ENCODE measurements at places on chromosomes 6 and 20.

GRCh38 chr6:144194293-144194810 is 44.0 kb downstream of the STX11 start:
- DNase-seq = no peak

- DNase-seq = peak; percentile 42
Observed at GRCh38 chr6:109456710-109457561, 1.4 kb upstream of the MICAL1 start.

- DNase-seq = peak; percentile 71
Observed at GRCh38 chr6:41787219-41787917, at the start of gene TOMM6. Gene TOMM6, plus strand, starts transcription at chr6:41787694. Its CDS starts 4 bp downstream, at chr6:41787698.

DNA sequence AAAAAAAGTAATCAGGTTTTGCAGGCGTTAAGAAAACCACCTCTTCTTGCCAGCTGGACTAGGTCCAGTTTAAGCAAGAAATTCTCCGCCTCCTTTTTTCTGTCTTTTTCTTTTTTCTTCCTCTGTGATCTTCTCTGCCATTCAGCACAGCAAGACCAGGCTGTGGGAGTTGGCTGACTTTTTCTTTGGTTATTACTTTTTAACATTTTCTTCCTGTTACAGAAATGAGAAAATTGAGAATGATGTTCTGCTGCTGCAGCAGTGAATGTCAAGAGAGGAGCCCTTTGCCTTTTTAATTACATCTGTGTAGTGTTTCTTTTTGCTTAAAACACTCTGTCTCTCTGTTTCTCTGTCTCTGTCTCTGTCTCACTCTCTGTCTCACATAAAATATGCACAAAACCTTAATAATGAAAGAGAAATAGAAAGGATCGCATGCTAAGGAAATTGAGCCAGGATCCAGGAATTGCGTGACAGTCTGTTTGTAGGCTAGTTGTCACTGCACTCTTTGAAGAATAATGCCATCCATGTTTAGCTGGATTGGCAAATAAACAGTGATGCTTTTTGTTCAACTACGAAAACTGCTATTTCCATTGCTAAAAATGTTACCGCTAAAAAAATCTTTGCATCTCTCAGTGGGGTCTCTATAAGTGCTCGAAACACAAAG is 103.2 kb upstream of the SUPT3H start:
- DNase-seq = no peak

GRCh38 chr20:49832632-49833327 is 20.2 kb downstream of the SLC9A8 start:
- DNase-seq = no peak

- DNase-seq = no peak
Observed at GRCh38 chr6:160015778-160016684, 47.1 kb downstream of the IGF2R start.

- no peak for DNase-seq
Observed at GRCh38 chr6:146999766-147000165, 204.5 kb upstream of the STXBP5 start.

GRCh38 chr6:44298055-44298803 is 14.9 kb downstream of the AARS2 start:
- DNase-seq = no peak

DNA sequence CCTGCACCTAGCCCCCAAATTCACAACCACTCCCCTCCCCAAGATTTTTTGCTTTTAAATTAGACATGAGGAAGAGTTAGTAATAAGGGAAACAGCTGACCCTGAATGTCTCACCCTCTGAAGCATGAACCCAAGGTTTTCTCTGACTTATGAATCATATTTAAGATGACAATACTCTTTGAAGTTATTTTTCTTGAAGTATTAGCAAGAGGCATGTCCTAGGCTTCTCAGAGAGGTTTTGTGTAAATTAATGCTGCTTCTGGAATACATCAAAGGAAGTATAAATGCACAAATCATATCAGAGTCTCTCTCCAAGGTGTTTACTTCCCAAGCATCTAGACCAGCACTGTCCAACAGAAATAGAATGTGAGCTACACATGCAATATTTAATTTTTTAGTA is 408.1 kb upstream of the MARCKS start:
- DNase-seq = no peak

DNA sequence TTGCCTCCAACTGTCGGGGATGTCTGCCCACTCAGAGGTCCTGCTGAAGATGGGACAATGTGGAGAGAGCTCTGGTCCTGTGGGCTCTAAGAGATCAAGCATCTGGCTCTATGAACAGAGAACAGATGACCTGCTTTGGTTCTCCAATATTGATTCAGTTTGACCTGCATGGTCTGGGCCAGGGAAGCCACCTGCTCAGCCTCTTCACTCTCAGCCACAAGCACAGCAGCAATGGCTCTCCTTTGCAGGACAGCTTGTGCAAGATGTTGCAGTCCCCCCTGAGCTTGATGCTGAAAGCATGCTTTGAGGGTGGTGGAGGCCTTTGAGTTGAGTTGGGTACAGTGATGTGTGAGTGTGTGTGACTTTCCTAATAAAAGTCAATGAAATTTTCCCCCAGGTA is 18.6 kb upstream of the MCM3 start:
- DNase-seq = no peak

DNA sequence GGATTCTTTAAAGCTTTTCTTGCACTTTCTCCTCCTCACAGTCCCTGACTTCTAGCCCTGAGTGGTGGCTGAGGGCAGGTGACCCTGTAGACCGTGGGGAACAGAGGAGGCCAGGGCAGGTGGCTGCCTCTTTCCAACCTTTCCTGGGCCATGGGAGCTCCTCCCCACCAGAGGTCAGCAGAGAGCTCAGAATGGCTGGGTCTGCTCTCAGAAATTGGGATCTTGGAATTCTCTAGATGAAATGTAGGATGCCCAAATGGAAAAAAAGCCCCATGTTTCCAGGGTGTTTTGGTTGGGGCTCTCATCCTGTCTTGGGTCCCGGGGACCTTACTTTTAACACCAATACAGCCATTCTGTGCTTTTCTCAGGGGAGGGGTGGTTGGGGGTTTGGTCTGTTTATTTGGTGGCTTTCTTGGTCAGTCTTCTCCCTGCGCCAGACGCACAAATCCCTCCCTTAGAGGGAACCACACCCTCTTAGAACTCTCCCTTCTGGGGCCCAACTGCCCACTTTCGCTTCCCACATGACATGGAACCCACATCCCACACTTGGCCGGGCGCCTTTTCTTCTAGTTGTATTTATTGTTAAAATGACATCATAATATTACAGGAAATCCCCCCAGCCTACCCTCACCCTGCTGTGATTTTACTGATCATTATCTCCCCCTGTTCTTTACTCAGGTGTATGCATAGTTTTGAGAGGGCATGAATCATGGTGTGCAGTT is 17.9 kb downstream of the GNAS start:
- DNase-seq = no peak

DNA sequence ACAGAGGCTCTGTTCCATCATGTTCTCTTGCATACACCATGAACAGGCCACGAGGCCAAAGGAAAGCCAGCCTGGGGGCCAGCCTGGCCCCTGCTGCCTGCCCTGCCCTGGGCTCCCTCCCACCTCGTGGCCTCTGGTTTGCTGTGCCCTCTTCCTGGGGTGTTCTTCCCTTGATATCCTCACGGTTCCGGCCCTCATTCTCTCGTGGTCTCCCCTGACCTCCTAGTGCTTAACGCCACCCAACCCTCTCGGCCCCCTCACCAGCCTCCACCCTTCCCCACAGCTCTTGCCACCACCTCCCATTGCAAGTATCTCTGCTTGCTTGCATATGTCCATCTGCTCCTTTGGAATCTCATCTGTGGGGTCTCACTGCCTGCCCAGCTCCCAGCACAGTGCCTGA is 73.0 kb downstream of the GNAS-AS1 start:
- DNase-seq = no peak

GRCh38 chr6:7786214-7786661 is 60.3 kb downstream of the BMP6 start:
- DNase-seq = no peak

GRCh38 chr20:49330701-49331615 is 53.1 kb upstream of the ZNFX1 start:
- no peak for DNase-seq

DNA sequence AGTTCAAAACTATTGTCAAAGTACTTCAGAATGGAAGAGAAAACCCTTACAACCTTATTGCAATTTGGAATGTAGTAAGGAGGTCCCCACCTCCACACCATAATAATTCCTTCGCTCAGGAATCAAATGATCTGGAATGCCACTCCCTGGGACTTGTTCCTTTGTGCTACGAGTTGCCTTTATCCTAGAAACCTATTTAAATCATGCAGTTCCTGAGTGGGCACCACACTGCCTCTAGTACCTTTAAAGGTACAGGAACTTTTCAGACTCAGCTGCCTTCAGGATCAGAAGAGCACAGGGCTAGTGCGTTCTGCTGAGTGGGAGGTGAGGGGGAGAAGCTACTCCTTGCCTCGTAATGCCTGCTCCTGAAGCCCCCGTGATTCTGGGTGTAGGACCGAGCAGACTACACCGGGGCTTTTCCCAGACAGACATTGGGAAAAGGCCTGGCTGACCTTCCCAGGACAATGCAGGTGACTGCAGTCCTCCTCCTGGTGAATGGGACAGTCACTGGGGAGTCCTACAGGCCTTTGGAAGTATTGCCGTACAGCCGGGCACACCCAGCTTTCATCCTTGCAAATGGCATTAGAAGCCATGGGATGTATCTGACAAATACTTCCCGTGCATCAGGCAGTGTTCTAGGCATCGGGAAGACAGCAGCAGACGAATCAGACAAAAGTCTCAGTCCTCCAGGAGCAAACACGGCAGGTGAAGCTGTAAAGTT is 11.8 kb upstream of the TUBB2B start:
- no peak for DNase-seq

DNA sequence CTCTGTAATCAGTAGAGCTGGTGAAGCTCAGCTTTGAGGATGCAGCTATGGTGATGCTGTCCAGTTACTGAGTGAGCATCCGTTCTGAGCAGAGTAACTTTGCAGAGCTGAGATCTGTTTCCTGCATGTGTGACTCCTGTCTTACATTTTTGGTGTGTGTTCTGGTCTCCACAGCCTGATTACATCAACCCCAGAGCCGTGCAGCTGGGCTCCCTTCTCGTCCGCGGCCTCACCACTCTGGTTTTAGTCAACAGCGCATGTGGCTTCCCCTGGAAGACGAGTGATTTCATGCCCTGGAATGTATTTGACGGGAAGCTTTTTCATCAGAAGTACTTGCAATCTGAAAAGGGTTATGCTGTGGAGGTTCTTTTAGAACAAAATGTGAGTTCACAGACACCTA is 81.6 kb downstream of the FAM120B start:
- DNase-seq = peak; percentile 65

DNA sequence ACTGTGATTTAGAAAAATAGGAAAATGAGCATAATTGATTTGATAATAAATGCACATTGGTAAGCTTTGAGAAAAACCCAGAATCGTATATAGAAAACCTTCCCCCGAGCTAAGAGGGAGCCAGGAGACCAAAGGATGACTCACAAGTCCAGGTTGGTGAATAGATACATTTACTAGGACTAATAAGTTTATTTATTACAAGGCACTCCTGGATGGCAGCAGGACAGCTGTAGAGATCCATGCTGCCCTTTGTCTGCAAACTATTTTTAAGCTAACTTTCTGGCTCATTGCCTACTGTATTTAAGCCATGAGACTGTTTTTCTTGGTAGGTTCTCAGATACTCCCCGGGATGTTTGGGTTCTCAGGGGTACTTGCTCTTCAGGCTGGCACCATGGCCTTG is 13.4 kb downstream of the CASP8AP2 start:
- no peak for DNase-seq

- DNase-seq = peak; percentile 17
Observed at GRCh38 chr6:9204171-9204570, 768.8 kb upstream of the SLC35B3 start.

GRCh38 chr6:132359886-132360285 is 41.4 kb downstream of the MOXD1 start:
- DNase-seq = no peak

- no peak for DNase-seq
Observed at GRCh38 chr6:35018182-35018519, 123.0 kb downstream of the TCP11 start.

- DNase-seq = no peak
Observed at GRCh38 chr6:129130106-129130505, 247.2 kb downstream of the LAMA2 start.

DNA sequence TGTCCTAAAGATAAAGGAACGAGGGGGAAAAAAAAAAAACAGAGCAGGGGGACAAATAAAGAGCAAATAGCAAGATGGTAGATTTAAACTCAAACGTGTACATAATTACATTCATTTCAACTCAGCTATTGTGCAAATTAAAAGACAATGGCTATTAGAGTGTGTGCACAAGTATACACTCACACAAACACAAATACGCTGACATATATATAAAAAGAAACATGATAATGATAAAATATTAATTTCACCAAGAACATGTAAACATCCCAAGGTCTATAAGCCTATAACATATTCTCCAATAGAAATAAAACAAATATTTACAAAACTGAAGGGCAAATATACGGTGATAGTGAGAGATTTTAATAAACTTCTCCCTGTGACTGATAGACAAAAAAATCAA is 1354.9 kb upstream of the GJE1 start:
- no peak for DNase-seq

GRCh38 chr6:39224523-39225182 is 4.6 kb downstream of the KCNK5 start:
- DNase-seq = no peak

- no peak for DNase-seq
Observed at GRCh38 chr20:40956542-40957264, 71.9 kb upstream of the TOP1 start.

GRCh38 chr6:168165373-168165772 is 86.4 kb upstream of the FRMD1 start:
- DNase-seq = no peak

DNA sequence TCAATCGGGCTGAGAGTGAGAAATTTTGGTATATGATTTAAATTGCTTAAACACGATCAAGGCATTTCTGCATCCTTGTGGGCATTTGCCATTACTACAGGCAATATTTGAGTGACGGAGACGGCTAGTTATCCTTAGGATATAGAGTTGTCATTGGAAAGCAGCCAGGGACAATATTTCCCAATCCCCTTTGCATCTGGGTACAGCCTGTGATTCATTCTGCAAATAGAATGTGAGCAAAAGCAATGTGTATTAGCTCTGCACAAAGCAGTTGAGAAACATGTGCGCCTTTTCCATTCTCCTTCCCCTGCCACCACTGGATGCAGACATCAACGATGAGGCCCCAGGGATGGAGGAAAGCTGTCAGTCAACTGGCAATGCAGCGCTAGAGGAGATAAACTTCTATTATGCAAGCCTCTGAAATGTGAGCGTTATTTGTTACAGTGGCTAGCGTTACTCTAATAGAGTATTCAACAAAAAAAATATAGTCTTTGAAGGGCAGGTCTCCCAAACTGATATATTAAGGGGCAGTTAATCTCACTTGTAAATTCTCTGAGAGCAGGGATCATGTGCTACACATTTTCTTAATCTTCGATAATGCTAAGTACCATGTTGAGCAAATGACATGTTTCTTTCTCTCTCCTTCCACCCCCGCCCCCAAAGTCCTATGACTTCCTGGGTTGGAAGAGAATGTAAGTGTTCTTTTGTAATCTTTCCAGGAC is 37.1 kb upstream of the NCOA3 start:
- peak; percentile 96 for DNase-seq
